ENCODE measurements at places on chromosomes 1 and 21.
A peak's percentile ranks its signal among the peaks of the same experiment; 100 is the strongest.

- no peak for DNase-seq
These were observed 3.0 kb downstream of the PARK7 start for GRCh38 chr1:7964476-7964875.

GRCh38 chr1:201329801-201330200 is 46.5 kb downstream of the PKP1 start:
- no peak for DNase-seq

DNA sequence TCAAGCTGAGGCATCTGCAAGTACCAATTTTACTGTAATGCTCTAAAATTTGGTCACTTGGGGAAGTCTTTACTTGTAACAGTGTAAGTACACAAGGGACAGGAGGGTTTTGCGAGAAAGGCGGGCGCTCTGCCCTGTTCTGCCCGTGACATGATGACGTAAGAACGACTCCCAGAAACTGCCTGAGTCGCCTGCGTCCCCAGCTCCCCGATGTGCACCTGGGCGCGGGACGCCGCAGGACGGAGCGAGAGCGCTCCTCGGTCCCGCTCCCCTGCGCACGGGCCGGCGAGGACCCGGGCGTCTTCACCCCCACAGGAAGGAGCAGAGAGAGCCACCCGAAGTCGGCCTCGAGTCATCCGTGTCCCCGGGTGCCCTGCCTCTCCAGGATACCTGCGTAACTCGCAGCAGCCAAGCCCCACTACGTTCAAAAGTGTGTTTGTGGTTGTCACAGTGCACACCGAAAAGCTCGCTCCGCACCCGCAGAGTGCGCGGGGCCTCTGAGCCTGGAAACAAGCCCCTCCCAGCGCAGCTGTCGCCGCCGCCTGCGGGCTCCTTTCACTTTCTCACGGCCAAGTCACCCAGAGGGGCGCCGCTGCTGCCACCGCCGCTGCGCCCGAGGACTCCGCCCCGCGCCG is 3.3 kb upstream of the ZBTB18 start:
- peak; percentile 86 for DNase-seq

- DNase-seq = peak; percentile 74
These were observed 164.7 kb downstream of the GALNT2 start for GRCh38 chr1:230231774-230232145.

DNA sequence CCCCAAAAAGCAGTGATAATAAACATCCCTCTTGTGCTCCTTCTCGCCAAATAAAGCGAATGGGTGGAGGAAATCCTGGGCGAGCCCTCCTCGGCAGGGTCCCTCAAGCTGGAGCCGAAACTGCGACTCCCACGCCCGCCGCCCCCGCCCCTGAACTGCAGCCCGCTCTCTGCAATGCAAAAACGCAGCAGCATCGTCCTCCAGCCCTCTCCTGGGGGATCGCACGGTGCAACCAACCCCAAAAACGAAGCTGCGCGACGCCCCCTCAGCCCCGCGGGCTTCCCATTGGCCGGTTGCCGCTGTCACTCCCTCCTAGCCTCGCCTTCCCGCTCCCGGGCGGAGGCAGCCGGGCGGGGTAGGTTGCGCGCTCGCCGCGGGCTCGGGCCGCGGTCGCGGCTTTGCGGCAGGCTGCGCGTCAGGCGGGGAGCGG is at the start of gene TMCC2:
Gene TMCC2 (plus strand): TSS at position 363 of the 430 bp plus-strand sequence. CDS start 619 bp downstream, outside the sequence.
- DNase-seq = peak; percentile 93
